ENCODE measurements at places on chromosomes 5 and 9. TPM values are rescaled to one million over a fixed set of nuclear protein-coding genes. Genes with fewer than 3 reads are reported as not detected.

DNA sequence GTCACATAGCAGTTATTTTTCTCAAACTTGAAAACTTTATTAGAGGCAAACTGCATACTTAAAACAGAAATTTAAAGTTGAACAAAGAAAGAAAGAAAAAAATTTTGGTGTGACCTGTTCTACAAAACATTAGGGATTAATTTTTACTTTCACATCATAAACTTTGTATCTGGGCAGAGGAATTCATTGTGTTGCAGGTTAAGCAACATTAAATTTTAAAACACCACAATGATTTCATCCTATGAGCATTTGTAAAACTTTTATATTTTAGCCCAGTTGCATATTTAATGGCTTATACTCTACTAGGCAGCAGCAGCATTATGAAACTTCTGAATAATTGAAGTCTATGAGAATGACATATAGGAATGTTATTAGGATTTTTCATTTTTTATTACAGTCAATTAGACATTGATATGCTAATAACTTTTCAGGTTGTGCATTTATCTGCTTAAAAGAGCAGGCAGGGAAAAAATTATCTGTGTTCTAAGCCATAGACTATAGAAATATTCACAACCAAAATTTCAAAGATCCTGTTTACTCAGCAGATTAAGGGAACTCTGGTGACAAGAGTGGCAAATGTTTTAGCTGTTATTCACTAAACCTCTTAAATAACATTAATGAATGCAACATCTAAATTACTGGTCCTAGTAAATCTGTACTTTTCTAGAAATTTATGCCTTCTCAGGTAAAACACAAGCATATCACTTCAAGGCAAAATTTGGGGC lies 1088.5 kb upstream of the CDH6 start:
- DNase-seq: no peak

GRCh38 chr5:51383131-51384121 lies at the start of gene ISL1:
Gene ISL1 (plus strand): TSS chr5:51383448. CDS start chr5:51383672, 224 bp downstream.
- DNase-seq: peak; percentile 56

DNA sequence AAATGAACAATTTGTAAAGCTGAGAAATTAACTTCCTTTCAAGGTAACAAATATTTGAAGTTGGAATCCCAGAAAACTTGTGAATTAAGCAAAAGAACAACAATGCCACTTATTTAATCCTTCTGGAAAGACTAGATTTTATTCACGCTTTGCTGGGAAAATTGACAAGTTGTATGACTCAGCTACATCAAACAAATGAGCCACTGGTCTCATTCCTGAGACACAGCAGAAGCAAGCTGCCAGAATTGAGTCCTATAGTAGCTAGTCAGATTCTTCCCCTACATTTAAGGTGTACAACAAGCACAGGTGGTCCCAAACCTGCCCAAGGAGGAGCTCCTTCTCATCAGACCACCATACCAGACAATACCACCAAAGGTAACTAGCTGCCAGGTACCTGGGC lies 280.7 kb downstream of the SPOCK1 start:
- no peak for DNase-seq

DNA sequence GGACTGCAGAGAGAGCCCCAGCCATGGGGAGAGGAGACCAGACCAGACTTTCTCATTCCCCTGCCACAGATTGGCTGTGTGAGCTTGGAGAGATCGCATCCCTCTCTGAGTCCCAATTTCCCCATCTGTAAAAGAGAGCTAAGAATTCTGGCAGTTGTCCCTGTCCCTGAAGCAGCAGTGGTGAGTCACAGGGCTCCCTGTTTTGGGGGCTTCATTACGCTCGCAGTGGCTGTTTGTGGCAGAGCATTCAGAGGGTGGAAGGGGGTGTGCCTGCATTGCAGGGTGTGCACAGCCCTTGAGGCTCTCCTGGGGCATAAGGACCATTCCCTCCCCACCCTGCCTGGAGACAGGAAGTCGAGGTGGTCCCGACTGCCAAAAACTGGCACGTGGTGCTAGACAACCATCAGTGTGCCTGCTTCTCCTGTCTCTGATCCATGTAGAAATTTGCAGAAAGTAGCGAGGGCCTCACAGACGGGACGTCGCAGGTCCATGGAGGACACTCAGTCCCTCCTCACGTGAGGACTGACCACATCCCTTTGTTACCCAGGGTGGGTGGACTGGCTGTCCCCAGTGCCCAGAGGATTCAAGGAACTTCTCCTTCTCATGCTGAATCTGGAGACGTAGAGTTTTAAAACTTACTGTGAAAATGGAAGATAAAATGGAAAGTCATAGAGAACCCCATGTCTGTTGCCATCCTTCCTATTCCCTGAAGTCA lies 35.3 kb downstream of the HRH2 start:
- peak; percentile 31 for DNase-seq

DNA sequence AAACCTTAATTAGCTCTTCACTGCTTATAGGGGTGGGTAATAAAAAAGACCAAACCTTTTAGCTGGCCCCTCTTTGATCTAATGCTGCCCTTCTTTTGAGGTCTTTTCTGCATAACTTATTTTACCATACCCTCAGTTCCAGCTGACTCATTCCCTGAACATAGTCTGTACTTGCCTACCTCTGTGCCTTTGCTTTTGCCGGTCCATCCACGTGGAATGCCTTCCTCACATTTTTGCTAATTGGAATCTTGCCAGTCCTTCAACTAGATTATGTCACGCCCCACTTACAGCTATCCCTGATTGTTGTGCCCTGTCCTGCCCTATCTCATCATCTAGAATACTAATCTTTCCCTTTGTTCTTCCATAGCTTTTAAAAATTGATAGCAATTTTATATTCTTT lies 44.2 kb downstream of the FAF2 start:
- no peak for DNase-seq

- DNase-seq: no peak
Observed at GRCh38 chr5:168879331-168879730, 300.2 kb upstream of the PANK3 start.

- no peak for DNase-seq
Observed at GRCh38 chr9:100884518-100884917, 144.0 kb upstream of the PLPPR1 start.

DNA sequence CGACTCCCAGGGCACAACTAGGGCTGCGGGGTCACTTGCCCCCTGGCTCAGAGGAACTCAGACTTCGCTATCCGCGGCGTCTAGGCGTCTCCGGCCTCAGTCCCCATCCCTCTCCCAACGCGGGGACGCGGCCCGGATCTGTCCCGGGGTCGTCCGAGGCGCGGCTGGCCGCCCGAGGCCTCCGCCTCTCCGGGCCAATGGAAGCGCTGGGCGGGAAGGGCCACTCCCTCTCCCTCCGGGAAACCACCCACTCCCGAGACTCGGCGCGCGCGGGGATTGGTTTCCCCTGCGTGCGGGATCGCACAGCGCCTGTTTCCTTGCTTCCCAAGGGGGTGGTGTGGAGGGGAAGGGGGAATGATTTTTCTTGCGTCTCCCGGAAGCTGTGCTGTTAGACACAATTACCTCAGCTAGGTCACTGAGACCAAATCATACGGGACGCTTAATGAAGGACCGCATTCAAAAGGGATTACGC lies 38.3 kb downstream of the NR2F1 start:
- peak; percentile 93 for DNase-seq

- no peak for DNase-seq
Observed at GRCh38 chr9:76751001-76751400, 13.2 kb upstream of the PCA3 start.

DNA sequence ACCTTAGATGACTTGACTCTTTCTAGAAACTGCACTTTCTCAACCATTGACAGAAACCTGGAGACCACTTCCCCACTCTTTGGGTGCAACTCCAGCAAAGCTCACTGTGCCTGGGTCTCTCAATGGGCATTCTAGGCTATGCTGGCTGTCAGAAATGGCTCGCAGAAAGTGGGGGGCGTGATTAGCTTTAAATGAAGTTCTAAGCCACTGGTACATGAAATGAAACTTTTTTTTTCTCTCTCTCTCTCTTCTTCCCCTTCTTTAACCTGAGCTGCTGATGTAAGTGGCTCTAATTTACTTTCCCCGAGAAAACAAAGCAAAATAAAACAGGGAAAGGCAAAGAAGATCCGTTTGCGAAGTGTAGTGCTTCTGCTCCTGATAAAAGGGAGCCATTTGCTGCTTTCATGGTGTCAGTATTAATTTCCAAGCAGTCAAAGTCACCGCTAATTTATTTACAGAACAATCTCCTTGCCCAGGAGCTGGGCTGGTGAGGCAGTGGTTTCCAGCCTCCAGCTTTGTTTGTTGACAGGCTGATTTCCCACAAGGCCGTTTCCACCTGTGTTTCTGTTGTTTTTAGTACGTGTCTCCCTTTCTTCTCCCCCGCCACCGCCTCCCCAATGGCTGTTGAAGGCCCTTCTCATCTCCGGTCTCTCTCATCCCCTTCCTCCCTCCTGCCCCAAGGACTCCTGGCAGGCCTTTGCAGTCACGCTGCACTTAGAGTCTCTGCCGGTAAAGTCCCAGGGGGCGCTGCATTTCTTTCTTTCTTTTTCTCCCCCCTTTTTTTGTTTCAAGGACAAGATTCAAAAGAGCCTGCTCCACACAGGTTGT lies 422.9 kb downstream of the EBF1 start:
- no peak for DNase-seq

- DNase-seq: no peak
Observed at GRCh38 chr5:123708074-123708806, 196.3 kb downstream of the CSNK1G3 start.

DNA sequence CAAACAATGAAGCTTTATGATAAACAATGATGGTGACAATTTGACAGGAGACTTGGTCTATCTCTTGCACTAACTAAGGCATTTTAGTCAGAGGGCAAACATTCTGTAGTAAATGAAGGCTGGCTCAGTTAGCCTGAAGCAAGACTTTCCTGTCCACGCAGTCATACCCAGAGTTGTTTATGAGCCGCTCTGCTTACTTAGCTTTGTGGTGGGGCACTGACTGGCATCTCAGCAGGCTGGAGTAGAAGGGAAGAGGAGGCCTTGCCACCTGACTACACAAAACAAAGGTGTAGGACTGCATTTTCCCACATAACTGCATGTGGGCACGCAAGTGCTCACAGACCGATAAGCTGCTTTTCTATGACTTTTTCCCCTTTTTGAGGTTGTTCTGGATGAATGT lies 133.7 kb upstream of the EPB41L4A start:
- DNase-seq: no peak

- DNase-seq: no peak
Observed at GRCh38 chr5:72815580-72816283, 729 bp upstream of the TNPO1 start.

DNA sequence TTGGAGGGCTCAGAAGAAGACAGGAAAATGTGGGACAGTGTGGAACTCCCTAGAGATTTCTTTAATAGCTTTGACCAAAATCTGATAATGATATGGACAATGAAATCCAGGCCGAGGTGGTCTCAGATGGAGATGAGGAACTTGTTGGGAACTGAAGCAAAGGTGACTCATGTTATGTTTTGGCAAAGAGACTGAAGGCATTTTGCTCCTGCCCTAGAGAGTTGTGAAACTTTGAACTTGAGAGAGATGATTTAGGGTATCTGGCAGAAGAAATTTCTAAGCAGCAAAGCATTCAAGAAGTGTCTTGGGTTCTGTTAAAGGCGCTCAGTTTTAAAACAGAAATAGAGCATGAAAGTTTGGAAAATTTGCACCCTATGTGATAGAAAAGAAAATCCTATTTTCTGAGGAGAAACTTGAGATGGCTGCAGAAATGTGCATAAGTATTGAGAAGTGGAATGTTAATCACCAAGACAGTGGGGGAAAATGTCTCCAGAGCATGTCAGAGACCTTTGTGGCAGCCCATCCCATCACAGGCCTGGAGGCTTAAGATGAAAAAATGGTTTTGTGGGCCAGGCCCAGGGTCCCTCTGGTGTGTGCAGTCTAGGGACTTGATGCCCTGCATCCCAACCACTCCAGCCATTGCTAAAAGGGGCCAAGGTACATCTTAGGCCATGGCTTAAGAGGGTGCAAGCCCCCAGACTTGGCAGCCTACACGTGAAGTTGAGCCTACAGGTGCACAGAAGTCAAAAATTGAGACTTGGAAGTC lies 463.7 kb upstream of the TLE4 start:
- no peak for DNase-seq

DNA sequence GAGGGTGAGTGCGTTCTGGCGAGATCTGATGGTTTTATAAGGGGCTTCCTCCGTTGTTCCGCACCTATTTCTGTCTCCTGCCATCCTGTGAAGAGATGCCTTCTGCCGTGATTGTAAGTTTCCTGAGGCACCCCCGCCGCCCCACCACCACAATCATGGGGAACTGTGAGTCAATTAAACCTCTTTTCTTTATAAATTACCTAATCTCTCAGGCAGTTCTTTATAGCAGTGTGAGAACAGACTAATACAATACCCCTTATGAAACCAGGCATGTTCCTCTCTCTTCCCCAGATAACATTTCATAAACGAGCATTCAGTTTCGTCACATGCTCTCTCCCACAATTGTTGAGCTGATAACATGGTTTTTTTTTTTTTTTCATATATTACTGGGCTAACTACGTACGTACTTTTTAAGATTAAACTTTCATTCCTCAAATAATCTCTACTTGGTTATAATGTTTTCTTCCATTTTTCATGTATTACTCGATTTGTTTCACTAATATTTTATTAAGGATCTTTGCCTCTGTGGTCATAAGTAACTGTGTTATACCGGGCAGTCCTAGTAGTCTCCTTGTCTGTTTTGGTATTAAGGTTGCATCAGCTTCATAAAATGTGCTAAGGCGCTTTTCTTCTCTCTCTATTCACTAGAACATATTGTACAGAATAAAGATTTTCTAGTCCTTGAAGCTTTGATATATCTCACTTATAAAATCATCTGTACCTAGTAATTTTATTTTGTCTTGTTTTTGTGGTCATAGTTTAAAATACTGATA lies 64.9 kb upstream of the MVB12B start:
- DNase-seq: no peak

DNA sequence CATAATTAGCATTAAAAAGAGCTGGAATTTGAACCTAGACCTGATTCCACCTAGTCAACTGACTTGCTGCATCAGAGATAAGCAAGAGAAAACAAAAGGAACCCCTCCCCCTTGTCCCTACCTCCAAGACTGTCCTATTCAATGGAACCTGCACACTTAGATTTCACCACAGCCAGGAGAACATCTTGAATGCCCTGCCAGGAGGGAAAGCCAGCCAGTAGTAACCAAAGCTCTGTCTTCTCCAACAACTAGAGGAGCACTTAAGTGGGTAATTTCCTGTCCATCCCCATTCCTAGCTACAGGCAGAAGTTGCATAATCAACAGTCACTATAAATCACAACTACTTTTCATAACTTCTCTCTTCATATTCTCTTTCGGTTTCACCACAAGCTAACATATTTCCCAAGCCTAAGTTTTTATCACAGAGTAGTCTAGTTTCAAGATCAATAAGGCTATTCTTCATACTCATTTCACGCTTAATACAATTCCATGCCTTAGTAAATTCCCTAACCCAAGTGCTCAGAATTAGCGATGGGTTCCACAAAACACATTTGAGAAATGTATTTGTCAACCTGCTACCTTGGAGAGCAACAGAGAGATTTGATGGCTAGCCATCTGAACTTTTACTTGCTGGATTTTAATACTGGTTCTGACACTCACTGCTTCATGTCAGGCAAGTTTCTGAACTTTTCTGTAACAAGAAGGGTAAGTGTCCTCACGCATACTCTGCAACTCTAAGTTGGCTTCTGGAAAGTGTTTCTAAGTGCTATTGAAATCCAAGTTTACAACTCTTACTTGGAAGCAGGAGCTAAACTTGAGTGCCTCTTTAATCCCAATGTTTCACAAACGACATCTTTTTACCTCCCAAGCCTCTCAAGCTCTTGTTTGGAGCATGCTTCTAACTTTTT lies 2.0 kb downstream of the DENND1A start:
- no peak for DNase-seq

The PFN3 gene
- total RNA-seq: not detected

The PRSS3 gene
- not detected for total RNA-seq

The NXNL2 gene
- total RNA-seq: 0.23 TPM

The LCN15 gene
- total RNA-seq: 0.32 TPM

The SLC36A2 gene
- total RNA-seq: not detected

The CTSV gene
- 0.15 TPM for total RNA-seq

The GPR21 gene
- total RNA-seq: not detected

The SLC34A3 gene
- not detected for total RNA-seq

The FGF10 gene
- total RNA-seq: 3.7 TPM
